Activated T-helper 2 cell treated with anti-CD3 and anti-CD28 coated beads, Interferon-gamma antibody, Interleukin-2, Interleukin-4, amounts not matched to agents 10 μg/mL and 5 μg/mL and 100 μg/mL, durations not matched to agents 14 hours and 24 hours and 36 hours (primary cell): ENCODE measurements at places on chromosomes 2 and 18. TPM values are rescaled to one million over a fixed set of nuclear protein-coding genes. Genes with fewer than 3 reads are reported as not detected.

The LIMS1 gene
- 48.4 and 49.1 TPM in 2 replicates for total RNA-seq

The SERPINB10 gene
- total RNA-seq, result not detected in 2 replicates

The SPATA3 gene
- total RNA-seq, result not detected in 2 replicates

The DSG4 gene
- total RNA-seq, result not detected in 2 replicates

The PLGLB1 gene
- 2.1 and 2.2 TPM in 2 replicates for total RNA-seq

The CPO gene
- not detected in 2 replicates for total RNA-seq

The MC2R gene
- not detected in 2 replicates for total RNA-seq

The LDAH gene
- 34.7 and 35.9 TPM in 2 replicates for total RNA-seq
